ENCODE measurements at places on chromosomes 2 and 18. TPM values are rescaled to one million over a fixed set of nuclear protein-coding genes. Genes with fewer than 3 reads are reported as not detected.

DNA sequence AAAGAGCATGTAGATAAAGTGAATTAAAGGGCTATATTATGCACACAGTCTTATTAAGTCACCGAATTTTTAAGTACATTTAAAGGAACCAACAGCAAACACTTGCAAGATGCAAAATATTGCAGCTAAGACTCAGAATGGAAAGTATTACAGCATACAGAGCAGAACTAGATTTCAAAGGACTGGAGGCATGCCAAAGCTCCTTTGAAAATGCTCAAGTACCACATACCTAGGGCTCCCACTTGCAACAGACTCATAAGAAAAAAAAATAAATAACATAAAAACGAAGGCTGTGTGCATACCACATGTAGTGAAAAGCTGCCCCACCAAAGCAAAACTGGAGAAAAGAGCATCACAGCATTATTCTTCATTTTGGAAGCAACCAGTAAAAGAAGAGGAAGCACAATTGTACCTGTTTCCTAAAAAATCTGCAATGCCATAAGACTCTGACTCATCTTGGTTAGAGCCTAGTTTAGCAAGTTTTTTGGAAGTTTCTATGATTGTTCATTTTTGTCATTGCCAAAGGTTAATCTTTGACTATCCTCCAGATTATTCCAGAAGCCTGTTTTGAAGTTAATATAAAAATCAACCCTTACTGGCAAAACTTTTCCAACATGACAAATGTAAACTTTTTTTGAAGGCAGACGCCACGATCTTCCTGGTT lies 306.0 kb upstream of the COL3A1 start:
- DNase-seq: no peak

CSRNP3 gene
- 2.3 TPM for total RNA-seq

WDCP gene
- 36.9 TPM for total RNA-seq

NEU2 gene
- total RNA-seq: not detected

- DNase-seq: no peak
Observed at GRCh38 chr2:10064932-10065772, 15.1 kb downstream of the CYS1 start.

DNA sequence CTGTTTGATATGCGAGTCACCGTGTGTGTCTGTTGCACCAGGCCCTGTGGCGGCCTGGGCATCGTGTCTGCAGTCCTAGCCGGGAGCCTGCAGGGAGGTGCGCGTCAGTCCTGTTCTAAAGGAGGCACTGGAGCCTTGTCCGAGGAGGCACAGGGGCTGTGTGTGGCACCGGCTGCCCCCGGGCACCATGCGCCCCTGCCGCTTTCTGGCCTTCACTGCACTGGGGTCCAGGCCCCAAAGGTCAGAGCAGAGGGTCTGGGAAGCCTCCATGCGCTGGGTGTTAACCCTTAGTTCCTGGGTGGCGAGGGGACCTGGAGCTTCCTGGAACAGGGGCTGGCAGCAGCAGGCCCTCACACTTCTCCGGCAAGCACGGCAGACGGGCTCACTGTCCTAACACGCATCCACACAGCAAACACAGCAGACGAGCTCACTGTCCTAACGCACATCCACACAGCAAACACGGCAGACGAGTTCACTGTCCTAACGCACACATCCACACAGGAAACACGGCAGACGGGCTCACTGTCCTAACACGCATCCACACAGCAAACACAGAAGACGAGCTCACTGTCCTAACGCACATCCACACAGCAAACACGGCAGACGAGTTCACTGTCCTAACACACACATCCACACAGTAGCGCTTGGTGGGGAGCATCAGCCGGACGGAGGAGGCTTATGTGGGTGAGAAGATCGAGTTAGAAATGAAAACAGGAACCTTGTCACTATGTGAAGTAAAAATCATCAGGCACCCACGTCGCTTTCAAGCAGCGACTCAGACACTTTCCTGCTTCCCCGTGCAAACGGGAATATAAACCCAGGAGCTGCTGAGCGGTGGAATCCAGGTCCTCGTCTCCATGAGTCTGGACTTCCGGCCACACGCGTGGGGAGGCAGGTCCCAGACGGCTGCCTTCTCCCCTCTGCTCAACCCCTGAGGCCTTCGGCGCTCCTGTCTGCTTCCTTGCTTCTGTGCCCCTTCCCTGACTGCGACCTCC lies 65.3 kb downstream of the TPO start:
- DNase-seq: no peak

DNA sequence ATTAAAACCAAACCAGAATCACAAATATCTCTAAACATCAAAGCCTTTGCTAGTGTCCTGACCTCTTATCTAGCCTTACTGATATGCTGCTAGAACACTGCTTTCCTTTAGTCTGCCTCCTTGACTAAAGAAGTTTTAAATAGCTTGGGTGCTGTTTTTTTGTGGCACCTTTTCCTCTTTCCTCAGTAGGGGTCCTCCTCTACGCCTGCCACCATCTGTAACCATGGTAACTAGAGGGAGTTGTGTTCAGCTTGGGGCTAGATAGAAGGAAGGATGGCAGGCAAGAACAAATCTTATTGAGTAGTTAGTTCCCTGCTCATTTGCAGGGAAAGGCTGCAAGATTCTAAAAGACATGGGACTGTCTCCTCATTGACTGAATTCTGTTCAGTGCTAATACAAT lies 86.0 kb downstream of the TAF4B start:
- DNase-seq: no peak

GRCh38 chr2:239150125-239151011 lies 250.5 kb downstream of the HDAC4 start:
- DNase-seq: no peak

- DNase-seq: no peak
Observed at GRCh38 chr18:8865934-8866333, 160.6 kb downstream of the MTCL1 start.

ZAP70 gene
- 0.22 TPM for total RNA-seq

GRCh38 chr2:153478289-153479261 lies at the start of gene RPRM:
Gene RPRM, minus strand, starts transcription at chr2:153478762. Its CDS starts 197 bp downstream, at chr2:153478565.
- DNase-seq: peak; percentile 90

PAX8 gene
- not detected for total RNA-seq

IGFBP2 gene
- total RNA-seq: 366 TPM

M1AP gene
- total RNA-seq: 7.6 TPM

DNA sequence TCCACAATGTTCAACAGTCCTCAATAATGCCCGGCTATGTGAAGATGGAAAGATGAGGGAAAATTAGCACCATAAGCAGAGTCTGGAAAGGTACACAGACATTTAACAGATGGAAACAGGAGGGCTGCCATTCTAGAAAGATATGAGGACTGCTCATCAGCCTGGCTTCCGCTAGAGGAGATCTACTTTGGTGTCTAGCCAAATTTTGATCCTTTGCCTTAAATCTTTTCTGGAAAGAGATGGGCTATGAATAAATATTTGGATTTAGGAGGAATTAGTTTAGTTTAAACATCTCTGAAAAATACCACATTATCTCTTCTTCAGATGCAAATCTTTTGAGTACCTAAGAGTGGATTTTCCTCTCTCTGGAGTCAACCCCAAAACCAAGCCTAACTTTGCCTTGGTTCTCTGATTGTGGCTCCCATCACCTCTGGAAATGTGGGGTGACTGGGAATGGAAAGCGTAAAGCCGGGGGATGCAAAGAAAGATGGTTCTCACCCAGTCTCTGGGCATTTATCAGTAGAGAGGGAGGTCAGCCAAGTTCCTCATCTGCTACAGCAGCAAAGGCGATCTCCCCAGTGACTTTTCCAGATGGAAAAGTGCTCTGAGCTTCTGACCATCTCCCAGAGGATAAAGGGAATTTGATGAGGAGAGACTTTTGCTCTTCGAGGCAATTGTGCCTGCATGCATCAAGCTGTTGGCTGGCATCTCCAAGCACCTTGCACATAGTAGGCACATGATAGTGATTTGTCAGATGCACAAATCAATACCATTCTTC lies 410.6 kb downstream of the ZNF521 start:
- no peak for DNase-seq

DNA sequence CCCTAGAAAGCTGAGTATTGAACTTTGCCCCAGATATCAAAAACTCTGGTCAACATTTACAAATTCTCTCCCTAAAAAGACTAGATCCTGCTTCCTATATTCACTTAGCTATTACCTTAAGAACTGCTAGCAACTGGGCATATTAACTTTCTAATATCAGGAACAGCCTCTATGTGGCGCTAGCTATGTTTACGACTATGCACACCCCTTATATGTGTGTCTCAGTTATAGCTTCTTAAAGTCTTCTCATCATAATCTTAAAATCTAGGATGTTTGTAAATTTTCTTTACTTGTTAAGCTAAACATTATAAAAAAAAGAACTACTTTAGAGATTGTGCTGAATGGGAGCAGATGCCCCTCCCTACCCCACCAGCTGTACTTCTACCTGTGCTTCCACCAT lies 1.7 kb upstream of the STAMBP start:
- no peak for DNase-seq

- DNase-seq: no peak
Observed at GRCh38 chr2:105187531-105187930, 54.0 kb upstream of the GPR45 start.

- peak; percentile 74 for DNase-seq
Observed at GRCh38 chr18:58254873-58255511, 211.0 kb downstream of the NEDD4L start.

MAP4K3 gene
- 34.6 TPM for total RNA-seq

DNA sequence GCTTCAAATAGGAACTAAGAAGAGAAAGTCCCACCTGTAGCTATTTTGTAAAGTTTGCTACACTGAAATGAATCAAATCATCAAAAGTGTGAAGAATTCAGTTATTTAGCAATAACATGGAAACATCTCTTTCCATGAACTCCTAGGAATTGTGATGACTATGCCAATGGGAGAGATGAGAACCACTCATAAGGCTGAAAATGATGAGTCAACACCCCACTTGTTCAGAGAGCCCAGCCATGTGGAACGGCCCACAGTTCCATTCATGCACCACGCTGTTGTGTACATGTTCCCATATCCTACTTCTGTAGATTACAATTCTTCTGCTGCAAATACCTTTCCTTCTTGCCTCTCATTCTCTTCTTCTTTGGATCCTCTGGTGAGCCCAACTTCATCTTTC lies 645.5 kb upstream of the ID2 start:
- DNase-seq: no peak

MAL gene
- not detected for total RNA-seq

AAMP gene
- total RNA-seq: 106 TPM

CD8B gene
- 0.24 TPM for total RNA-seq

DNA sequence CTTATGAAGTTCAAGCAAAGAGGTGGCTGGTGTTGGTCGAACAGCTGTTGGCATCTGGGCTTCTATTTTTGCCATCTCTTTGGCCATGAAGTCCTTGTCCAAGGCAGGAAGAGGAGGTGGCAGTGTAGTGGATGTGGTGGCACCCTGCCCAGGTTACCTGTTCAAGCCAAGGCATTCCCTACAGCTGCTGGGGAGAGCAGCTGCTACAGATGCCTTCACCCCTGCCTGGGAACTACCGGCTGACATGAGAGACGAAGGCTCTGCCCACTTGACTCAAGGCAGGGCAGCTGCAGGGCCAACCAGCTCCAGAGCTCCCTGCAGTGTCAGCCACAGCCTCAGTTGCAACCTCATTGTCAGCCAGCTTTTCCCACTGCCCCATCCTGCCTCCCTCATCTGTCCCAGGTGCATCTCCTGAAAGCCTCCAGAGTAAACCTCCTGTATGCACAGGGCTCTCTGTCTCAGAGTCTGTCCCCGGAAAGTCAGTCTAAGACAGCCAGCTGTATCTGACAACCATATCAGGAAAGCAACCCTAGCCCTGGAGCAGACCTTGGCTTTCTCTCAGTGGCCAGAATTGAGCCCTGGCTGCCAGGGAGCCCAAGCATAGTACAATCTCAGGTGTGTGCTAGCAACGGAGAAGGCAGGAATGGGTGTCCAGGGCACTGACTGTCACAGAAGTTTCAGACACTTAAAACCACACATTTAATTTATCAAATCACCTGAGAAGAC lies 115.9 kb downstream of the RPIA start:
- DNase-seq: no peak

DNA sequence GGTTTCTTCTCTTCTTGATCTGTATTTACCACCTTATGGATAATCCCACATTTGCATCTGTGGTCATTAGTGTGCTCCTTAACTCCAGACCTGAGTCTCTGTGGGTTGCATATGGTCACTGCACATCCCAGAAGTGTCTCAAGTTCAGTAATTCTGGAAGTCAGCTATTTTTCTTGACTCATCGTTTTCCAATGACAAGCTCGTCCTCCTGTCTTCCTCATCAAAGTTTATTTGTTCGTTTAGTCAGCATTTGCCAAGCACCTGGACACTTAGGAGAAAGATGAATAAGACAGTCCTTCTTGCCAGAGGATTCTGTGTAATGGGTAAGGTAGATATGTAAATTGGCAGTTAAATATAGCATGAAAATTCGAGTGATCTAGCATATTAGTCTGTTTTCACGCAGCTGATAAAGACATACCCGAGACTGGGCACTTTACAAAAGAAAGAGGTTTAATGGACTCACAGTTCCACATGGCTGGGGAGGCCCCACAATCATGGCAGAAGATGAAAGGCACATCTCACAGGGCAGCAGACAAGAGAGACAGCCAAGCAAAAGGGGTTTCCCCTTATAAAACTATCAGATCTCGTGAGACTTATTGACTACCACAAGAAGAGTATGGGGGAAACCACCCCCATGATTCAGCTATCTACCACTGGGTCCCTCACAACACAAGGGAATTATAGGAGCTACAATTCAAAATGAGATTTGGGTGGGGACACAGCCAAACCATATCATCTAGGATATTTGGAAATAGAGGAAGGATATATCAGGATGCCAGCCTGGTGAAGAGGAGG lies 19.4 kb downstream of the FASTKD2 start:
- no peak for DNase-seq

CHRNG gene
- total RNA-seq: not detected

UBE2F gene
- 65.6 TPM for total RNA-seq

- no peak for DNase-seq
Observed at GRCh38 chr2:128594953-128595677, 276.4 kb upstream of the HS6ST1 start.

DNA sequence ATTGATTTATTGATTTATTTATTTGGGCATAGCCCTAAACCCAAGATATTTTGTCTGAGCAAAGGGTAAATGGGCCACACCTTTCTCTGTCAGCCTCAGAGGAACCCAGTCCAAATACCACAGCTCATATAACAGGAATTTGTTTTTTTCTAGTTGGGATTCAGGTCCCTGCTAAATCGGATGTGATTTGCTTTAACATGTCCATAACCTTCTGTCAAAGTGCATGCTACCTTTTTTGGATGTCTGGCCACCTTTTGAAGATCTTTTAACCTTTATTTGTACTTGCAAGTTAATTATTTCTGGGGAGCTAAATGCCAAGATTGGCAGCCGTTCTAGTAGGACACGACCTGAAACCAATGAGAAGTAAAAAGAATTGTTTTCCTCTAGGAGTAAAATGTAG lies 303.2 kb upstream of the UBE2E3 start:
- no peak for DNase-seq

GRCh38 chr2:152761214-152761613 lies 42.8 kb downstream of the ARL6IP6 start:
- DNase-seq: no peak

TET3 gene
- total RNA-seq: 24.7 TPM

RNF138 gene
- total RNA-seq: 80.9 TPM

DNA sequence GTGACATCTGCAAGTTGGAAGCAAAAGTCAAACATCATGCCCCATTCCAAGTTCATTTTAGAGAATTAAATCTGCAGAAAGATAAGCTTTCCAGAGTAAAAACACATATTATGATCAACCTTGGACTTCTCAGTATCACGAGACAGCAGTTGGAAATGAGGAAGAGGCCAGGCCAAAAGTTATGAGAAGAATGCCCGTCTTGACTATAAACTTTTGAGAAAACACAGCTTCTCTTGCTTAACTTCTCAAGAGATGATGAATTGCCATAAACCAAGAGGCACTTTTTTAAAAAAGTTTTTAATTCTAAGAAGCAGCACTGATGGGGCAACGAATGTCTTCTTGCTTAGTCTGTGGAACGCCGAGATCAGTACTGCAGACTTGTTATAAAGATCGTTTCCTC lies 52.6 kb upstream of the NFU1 start:
- no peak for DNase-seq

- DNase-seq: no peak
Observed at GRCh38 chr2:136029149-136029548, 43.7 kb upstream of the DARS1 start.
